Stimulated activated CD4-positive, alpha-beta T cell treated with anti-CD3 and anti-CD28 coated beads, Interleukin-4, amount 100 ng/mL, for 4 hours (primary cell): ENCODE measurements at places on chromosomes 6 and 20.

DNA sequence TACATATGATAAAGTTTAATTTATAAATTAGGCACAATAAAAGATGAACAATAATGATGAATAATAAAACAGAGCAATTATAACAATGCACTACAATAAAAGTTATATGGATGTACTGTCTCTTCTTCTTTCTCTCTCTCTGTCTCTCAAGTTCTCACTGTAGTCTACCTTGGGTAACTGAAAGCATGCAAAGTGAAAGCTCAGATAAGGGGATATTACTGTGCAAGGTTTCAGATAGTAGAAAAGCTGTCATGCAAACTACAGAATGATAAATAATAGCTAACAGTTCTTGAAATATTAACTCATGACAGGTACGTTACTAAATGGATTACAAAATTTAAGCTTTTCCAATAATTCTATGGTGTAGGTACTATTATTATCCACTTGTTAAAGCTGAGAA lies 311.9 kb upstream of the PRDM1 start:
- DNase-seq: no peak

DNA sequence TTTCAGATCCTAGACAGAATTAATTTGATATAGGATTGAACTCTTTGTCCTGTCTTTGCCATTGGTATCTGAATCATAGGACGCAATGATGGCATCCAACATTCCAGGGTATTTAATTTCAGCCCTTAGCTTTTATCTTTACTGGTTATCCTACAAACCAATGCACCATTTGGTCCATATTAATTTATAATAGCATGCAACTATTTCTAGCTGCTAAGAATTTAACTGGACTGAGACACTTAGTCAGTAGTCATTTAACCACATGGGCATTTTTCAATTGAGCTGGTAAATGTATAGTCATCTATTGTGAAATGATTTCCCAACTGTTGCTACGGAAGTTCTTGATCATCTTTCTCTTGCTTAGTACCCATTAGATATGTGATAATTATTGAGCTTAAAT lies 141.1 kb downstream of the CD164 start:
- DNase-seq: no peak

- no peak for DNase-seq
Observed at GRCh38 chr6:24205020-24205492, 79.0 kb downstream of the NRSN1 start.

GRCh38 chr6:134746140-134746539 lies 203.8 kb downstream of the ALDH8A1 start:
- DNase-seq: no peak

GRCh38 chr6:120147071-120147871 lies 797.7 kb upstream of the MAN1A1 start:
- no peak for DNase-seq

GRCh38 chr6:138691595-138692057 lies 81.9 kb upstream of the CCDC28A start:
- no peak for DNase-seq

GRCh38 chr6:25499615-25500235 lies 152.3 kb upstream of the SCGN start:
- no peak for DNase-seq

DNA sequence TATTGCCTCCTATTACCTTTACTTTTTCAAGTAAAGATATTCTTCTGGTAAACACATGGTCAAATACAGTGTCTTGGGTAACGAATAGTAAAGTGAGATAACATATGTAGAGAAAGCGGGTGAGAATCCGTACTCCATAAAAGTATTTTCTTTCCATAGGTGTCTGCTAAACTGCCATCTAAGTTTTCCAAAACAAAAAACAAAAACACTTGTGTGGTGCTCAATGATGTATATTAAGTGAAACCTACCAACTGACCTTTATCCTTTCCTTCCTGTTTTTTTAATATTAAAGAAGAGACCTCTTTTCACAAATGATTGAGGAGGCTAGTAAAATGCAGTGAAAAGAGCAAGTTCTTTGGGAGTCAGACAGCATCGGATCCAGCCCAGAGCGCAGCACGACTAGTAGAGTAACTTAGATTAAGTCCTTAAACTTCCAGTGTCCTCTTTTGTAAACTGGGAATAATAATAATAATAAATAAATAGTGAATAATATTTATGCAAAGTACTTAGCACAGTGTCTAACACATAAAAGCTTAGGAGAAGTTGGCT lies 437 bp upstream of the CDKAL1 start:
- no peak for DNase-seq

DNA sequence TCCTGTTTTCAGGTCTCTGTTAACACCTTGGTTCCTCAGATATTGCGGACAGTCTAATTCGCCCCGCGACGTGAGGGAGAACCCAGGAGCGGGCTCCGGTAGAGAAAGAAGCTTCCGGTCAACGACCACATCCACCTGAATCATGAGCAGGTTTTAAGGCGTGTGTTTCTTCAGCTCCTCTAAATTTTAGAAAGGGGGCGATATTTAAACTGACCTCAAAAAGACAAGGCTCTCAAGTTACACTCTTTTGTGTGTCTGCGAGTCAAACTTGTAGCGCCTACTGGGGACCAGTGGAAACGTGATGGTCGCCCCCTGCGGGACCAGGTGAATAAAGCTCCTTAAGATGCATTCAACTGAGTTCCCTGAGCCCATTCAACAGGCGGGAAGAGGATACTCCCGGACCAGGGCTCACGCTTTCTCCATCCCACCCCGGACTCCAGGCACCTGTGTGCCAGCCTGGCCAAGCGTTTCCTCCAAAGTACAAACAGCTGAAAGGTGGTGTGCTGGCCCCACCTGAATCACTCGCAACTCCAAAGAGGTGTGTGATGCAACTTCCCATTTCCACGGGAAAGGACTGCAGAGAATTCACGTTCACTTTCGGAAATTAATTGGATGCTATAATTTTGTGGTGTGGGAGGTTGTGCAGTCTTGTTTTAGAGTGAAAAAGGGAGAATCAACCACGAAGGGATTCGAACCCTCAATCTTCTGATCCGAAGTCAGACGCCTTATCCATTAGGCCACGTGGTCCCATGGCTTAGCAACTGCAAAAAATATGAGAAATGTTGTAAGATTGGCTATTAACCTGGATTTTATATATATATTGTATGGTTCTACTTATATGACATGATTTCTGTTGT lies 17.0 kb downstream of the GPX5 start:
- peak; percentile 57 for DNase-seq

DNA sequence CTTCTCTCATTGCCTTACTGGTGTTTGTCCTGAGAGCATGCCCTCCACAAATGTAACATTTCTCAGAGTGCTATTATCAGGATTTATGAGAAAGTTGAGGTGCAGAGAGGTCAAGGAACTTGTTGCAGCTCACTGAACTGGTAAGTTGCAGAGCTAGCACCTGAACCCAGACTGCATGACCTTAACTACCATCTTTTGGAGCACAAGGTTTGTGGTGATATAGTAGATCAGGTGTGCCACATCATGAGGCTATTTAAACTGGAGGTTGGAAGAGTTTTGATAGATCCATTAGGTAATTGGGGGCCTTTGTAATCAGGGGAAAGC lies 112.0 kb upstream of the CITED2 start:
- no peak for DNase-seq

GRCh38 chr6:161522276-161522675 lies 248.4 kb upstream of the AGPAT4 start:
- no peak for DNase-seq

DNA sequence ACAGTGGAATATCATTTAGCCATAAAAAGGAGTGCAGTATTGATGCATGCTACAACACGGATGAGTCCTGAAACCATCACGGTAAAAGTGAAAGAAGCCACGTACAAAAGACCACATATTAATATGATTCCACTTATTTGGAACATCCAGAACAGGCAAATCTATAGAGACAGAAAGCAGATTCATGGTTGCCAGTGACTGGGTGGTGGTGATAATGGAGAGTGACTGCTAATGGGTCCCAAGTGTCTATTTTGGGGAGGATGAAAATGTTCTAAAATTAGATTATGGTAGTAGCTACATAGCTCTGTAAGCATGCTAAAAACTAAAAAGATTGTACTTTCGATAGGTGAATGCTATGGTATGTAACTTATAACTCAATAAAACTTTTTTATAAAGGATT lies 18.4 kb upstream of the CCND3 start:
- no peak for DNase-seq

- DNase-seq: no peak
Observed at GRCh38 chr6:93365445-93365844, 53.9 kb downstream of the EPHA7 start.

GRCh38 chr20:48714764-48715163 lies 113.0 kb downstream of the PREX1 start:
- no peak for DNase-seq

GRCh38 chr6:110524305-110524704 lies 47.9 kb upstream of the SLC22A16 start:
- no peak for DNase-seq

DNA sequence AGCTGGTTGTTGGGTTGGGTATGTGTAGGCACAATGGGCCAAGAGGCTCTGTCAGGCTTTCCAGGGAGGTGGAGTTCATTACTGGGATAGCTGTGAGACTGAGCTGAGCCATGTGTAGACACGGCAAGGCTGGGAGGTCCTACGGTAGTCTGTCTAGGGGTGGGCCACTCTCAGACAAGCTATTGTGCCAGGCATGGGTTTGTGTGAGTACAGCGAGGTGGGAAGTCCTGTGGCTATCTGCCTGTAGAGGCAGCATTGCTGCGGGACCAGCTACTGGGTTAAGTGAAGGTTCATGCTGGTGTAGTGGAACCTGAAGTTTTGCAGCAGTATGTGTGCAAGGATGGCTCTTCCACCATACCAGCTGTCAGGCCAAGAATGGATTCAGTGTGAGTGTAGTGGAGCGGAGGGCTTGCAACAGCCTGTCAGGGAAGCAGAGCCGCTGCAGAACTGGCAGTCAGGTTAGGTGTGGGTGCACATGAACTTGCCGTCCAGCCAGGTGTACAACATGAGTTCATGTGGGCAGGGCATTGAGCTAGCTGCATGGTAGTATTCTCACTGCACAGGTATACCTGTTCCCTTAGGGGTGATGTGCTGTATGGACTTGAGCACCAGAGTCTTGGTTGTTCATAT lies 78.0 kb upstream of the CENPW start:
- DNase-seq: no peak

GRCh38 chr20:63979557-63980316 lies at the start of gene SAMD10:
SAMD10 (minus strand) TSS chr20:63979642; CDS start chr20:63979467, 175 bp downstream.
- DNase-seq: peak; percentile 87

GRCh38 chr20:36676701-36677421 lies 30.9 kb upstream of the SLA2 start:
- DNase-seq: no peak

DNA sequence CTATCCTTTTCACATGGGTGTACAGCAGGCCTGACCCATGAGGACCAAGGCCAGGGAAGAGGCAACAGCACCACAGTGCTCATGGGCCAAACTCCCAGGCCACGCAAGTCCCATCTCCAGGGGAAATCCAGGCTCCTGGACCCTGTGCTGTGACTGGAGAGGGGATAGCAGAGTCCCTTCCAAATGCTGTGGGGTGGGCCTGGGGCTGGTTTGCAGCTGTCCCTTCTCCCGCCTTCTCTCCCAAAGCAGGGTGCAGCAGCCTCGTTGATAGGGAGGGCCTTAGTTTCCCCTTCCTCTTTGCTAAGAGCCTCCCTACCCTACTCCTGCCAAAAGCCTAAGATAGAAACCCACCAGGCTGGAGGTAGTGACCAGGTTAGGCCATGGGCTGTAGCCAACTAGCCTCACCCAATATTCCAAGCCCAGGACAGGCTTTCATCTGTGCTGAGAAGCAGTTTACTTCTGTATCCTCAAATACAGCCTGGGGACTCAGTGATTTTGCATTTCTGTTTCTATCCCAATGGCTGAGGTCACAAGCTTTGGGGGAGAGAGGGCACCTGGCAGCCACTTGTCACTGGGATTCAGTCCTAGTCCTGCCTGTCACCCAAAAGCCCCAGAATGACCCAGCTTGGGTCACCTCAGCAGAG lies 1.4 kb downstream of the CTSZ start:
- no peak for DNase-seq
